ENCODE measurements at places on chromosomes 7 and 10. TPM values are rescaled to one million over a fixed set of nuclear protein-coding genes. Genes with fewer than 3 reads are reported as not detected.
A peak's percentile ranks its signal among the peaks of the same experiment; 100 is the strongest.

Gene SPDYE6
- not detected for total RNA-seq

DNA sequence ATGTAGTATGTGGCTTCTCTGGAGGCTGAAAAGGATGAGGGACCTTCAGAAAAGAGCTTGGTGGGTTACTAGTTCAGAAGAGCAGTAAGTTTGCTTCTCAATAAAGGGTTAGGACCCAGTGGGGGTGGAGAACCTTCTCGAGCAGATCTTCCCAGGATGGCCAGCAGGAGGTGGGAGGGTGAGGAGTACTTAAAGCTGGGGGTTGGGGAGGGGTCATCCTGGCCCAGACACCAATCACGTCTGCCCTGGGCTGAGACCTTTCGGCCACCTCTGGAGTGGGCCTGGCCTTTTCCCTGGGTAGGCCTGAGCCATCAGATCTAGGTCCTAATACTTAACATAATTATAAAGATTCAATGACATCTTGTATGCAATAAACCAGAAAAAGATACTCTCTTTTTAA, 149.0 kb upstream of the TCF7L2 start:
- H3K27me3 ChIP-seq = no peaks in the 10 kb centered on the region
- no peak overlapping the region for H3K27ac ChIP-seq
- H3K36me3 ChIP-seq = no peaks in the 10 kb centered on the region
- H3K4me3 ChIP-seq = no peak overlapping the region

- no peaks in the 10 kb centered on the region for H3K36me3 ChIP-seq
- H3K4me3 ChIP-seq = no peak overlapping the region
- DNase-seq = no peak
- H3K4me1 ChIP-seq = no peaks in the 10 kb centered on the region
Measured at GRCh38 chr7:7498856-7499255, 36.8 kb downstream of the COL28A1 start.

DNA sequence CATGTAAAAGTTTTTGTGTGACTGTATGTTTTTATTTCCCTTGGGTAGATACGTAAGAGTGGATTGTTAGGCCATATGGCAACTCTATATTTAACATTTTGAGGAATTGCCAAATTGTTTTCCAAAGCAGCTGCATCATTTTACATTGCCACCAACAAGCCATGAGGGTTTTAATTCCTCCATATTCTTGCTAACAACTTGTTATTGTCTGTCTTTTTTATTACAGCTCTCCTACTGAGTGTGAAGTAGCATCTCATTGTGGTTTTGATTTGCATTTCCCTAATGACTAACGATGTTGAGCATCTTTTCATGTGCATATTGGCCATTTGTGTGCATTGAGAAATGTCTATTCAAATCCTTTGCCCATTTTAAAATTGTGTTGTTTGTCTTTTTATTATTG, 94.9 kb downstream of the CARD11 start:
- no peaks in the 10 kb centered on the region for H3K27me3 ChIP-seq
- no peak overlapping the region for H3K27ac ChIP-seq
- no peak overlapping the region for H3K4me3 ChIP-seq
- DNase-seq = no peak
- no peaks in the 10 kb centered on the region for H3K36me3 ChIP-seq

GRCh38 chr10:97428572-97428981, 2.6 kb downstream of the PGAM1 start:
- peaks cover 23% of the 10 kb centered on the region for H3K4me1 ChIP-seq
- peak overlapping the region; percentile 98 for H3K27ac ChIP-seq
- H3K4me3 ChIP-seq = peak overlapping the region; percentile 92
- H3K27me3 ChIP-seq = no peaks in the 10 kb centered on the region
- no peak for DNase-seq
- peaks cover 16% of the 10 kb centered on the region for H3K36me3 ChIP-seq
